ENCODE measurements at places on chromosomes 12 and 14.

DNA sequence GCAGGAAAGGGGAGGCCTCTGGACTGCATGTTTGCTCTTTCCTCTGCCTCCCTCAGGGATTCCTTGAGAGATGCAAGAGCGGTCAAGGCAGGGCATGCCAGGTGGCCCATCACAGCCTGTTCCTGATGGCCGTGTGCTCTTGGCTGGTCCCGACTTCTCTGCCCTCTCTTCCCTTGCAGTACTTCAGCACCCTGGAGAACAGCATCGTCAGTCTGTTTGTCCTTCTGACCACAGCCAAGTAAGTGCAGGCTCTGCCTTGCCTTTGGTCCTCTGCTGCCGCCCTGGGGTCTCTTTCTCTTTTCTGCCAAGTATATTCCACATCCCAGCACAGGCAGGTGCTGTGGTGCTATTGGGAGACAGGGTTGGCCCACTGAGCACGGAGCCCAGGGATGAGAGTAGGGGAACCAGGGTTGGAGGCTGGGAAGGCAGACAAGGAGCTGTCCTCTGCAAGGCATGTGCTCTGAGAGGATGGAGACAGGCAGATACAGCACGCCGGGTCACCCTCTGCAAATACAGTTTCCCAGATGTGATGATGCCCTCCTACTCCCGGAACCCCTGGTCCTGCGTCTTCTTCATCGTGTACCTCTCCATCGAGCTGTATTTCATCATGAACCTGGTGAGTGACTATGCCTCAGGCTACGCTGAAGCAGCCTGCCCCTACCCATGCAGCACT, 51.9 kb downstream of the TPCN1 start:
- no peak for DNase-seq

DNA sequence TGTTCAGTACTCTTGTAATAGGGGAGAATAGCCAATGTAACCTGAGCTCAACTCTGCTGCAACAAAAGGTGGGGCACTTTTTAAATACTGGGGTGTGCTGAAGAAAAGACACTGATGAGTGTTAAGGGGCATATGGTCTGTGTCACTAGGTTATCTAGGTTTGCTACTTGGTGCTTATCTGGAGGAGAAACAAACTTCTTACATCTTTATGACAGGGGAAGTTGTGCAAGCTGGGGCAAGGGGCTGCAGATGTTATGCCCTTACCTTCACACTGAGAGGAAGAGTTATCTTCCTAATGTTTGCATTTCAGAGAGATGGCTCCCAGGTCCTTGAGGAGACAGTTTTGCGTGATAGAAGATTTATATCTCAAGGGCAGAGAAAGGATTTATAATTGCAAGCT, 90.9 kb upstream of the PKP2 start:
- no peak for DNase-seq

DNA sequence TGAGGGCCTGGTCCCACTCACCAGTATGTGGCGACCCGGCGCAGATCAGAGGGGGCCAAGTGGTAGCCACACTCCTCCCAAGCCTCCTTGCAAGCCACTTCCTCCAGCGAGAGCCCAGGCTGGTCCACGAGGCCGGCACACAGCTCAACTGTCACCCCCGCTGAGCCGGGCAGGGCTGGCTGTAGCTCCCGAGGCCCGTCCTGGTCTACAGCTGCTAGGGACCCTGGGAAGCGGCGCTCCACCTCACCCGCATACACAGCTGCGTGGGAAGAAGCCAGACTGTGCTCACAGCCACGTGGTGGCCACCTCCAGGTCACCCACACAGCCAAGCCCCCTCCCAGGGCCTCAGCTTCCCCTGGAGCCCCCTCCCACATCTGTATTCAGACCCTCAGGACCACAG, 4.6 kb downstream of the NUDT14 start:
- no peak for DNase-seq

GRCh38 chr14:43692706-43693105, 814.4 kb downstream of the FSCB start:
- no peak for DNase-seq

DNA sequence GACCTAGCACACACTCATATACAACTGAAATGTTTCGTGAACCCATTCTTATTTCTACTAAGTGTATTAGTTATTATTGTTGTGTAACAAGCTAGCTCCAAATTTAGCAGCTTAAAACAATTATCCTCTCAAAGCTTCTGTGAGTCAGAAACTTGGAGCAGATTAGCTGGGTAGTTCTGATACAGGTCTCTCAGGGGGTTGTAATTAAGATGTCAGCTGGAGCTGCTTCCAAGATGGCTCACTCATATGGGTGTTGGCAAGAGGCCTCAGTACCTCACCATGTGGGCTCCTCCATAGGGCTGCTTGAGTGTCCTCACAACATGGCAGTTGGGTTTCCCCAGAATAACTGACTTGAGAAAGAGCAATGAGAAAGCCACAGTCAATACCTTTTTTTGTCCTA, 9.8 kb downstream of the GPR135 start:
- no peak for DNase-seq
